ENCODE measurements at places on chromosomes 4 and X.

DNA sequence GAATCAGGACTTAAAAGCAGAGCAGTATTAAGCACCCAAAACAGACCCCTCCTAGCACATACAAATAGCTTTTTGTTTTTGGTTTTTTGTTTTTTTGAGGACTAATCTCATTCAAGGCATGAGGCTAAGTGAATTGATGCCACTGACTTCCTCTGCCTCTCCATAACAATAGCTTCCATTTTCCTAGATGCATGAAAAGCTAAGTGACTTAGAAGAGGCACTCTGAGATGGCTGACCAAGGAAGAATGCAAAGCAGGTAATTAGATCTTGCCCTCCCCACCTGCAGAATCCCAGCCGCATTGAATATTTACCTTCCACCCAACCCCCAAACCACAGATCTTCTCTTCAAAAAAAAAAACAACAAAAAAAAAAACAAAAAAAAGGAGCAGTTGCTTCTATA lies 7.4 kb upstream of the KDR start:
- no peak for DNase-seq

DNA sequence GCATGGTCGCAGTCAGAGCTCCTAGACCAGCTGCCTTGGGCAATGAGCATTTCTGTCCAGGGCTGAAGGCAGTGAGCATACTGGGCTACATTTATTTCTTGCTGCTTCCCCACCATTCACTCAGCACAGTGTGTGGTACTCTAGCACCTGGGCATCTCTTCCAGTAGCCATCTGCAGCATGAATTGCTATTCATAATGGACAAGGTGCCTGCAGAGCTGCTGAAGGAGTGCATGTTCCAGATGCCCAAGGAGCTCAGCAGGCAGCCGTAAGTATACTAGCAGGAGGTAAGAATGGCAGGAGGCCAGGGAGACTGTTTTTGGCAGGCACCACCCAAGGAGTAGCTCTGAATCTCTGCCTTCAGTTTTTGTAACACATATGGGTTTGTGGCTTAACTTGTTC lies 110.4 kb upstream of the RXFP1 start:
- DNase-seq = no peak

GRCh38 chrX:40511258-40511657 lies 69.5 kb upstream of the ATP6AP2 start:
- no peak for DNase-seq

- no peak for DNase-seq
Observed at GRCh38 chrX:41085512-41085877, 250 bp downstream of the USP9X start.

- DNase-seq = no peak
Observed at GRCh38 chr4:54054501-54054900, 9.9 kb downstream of the CHIC2 start.

All from T-helper 2 cell treated with Interferon-gamma antibody and Interleukin-4, amounts not matched to agents 5 μg/mL and 100 μg/mL, for 36 hours (primary cell).